Glutamatergic neuron (in vitro differentiated cells): ENCODE measurements at places on chromosomes 3 and 15.

- DNase-seq, result no peak
These were observed 297.1 kb downstream of the SATB1 start for GRCh38 chr3:18127859-18128681.

DNA sequence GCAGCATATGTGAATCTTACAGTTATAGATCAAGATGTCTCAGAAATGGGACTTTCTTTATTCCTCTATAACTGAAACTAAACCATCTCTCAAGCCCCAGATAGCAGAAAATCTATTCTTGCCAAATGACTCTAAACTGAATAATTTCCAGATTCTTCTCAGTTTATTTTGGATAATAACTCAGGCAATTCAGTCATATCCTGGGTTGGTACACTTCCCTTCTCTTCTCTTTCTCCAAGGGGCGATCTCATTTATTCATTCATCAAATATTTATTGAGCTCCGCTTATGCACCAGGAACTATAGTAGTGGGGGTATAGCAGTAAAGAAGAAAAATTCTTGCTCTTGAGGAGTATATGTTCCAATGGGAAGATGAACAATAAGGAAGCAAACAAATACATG lies 13.5 kb upstream of the PCOLCE2 start:
- DNase-seq, result no peak

DNA sequence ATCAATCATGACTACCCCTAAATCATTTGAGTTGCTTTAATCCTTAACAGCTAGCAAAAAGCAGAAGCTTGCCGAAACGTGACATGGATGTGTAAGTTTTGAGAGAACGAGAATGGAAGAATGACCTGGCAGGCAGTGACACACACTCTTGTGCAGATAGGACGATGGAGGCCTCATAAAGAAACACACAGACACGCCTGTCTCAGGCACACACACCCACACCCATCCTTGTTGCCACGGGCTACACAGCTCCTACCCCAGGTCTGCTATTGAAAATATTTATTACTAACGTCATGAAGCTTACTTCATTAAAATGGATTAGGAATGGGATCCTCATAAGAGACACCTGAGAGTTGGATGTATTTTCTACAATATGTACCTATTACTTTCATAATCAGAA lies 8.5 kb downstream of the MYO5C start:
- DNase-seq, result no peak

DNA sequence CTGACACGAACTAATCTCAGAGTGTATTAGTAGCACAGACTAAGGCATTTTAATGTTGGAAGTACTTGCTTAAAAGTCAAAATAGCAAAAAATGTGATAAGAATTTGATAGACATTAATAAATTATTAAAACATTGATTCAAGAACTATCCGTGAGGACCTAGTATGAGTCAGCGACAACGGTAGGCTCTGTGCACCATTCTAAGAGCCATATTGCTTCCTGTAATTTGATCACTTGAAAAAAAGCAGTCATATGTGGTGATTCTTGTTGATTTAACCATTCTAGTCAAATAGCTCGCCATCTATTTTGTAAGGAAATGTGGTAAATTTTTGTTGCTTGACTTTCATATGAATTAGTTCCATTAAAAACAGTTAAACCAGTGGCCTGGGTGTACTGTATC lies 534.9 kb upstream of the ARRDC4 start:
- DNase-seq, result no peak

DNA sequence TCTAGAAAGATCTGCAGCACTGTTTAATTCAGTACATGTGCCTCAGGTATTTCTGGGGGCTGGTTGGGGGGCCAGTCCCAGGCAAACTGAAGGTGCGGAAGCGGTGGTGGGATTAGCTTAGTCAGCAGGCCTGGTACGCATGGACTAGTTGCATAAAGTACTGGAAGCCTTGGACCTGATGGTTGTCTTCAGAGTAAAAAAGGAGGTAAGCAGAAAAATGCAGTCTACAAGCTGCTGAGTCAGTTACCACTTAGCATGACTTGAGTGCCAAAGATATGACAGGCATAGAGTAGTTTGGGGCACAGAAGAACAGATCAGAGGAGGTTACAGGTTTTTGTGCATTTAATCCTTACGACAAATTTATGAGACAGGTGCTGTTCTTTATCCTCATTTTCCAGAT lies 19.9 kb upstream of the GOLGA8J start:
- no peak for DNase-seq

DNA sequence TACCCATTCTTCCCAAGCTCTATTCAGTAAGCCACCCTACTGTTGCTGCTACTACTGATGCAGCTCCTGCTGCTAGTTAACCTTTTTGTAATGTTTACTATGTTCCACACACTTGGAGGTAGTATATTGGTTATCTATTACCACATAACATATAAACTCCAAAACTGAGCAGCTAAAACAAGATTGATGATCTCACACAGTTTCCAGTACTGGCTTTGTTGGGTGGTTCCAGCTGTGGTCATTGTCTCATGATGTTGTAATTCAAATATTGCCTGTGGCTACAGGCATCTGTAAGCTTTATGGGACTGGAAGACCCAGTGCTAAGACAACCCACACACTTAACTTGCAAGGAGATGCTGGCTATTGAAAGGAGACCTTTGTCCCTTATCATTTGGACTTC lies 556.2 kb upstream of the SUCLG2 start:
- DNase-seq, result no peak

DNA sequence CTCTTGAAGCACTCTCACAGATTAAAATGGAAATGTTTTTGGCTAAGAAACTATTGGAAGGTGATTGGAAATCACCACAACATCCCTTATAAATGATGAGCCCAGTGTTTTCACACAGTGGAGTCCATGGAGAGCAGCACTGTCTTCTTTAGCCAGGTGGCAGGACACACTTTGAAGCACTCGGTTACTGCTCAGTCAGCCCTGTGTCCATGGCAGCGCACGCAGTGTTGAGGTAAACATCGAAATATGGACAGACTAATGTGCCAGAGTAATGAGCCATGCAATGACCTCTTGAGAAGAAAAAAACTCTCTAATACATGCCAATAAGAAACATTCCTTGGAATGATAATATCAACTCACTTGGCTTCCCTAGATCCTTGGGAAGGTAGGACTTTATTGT lies 66.6 kb downstream of the TGFBR2 start:
- DNase-seq, result no peak

DNA sequence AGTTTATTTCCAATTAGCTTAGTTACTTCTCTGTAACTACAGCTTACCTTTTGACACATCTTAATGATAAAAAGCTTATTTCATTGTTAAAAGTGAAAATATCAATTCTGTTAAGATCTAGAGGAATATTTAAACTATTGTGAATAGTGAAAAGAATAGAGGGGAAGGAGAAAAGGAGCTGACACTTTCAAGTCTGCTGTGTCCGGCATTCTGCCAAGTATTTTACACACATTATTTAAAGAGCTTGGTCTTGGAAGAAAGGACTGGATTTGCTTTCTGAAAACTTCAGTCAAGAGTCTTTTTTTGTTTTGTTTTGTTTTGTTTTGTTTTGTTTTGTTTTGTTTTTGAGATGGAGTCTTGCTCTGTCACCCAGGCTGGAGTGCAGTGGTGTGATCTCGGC lies 34.8 kb downstream of the CCDC80 start:
- DNase-seq, result no peak

DNA sequence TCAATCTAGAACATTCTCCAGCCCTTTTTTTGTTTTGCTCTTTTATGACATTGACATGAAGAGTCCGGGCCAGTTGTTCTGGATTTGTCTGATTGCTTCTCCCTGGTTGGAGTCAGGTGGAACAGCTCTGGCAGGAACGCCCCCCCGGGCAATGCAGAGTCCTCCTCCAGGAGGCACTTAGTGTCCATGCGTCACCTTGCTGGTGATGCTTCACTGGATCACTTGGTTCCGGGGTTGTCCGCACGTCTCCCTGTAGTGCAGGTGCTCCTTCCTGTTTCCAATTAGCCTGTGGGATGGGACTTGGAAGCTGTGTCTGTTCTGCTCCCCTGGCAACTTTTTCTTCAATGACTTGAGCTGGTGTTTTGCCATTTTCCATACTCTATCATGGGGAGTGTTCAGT lies 9.8 kb downstream of the CSK start:
- no peak for DNase-seq

DNA sequence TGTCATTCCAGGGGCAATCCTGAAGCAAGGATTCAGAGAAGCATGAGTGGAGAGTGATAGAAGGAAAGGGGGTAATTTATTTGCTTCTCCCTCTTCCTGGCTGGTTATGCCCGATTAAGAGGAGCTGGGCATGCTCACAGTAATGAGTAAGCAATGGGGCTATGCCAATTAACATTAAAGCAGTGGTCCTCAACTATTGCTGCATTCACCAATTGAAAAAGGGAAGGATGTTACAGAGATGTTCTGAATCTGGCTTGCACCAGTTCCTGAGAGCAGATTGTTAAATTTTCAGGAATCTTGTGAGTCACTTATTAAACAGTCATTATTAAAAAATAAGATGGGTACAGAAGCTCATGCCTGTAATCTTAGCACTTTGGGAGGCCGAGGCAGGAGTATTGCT lies 85.9 kb upstream of the ZBTB20 start:
- DNase-seq, result no peak

DNA sequence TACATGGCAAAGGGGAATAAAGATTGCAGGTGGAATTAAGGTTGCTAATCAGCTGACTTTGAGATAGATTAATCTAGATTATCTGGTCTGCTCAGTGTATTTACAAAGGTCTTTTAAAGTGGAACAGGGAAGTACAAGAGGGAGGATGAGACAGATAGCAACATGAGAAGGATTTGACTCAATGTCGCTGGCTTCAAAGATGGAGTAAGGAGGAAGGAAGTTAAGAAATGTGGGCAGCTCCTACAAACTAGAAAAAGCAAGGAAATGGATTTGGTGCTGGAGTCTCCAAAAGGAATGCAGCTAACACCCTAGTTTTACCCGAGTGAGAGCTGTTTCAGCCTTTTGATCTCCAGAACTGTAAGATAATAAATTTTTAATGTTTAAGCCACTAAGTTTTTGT lies 180.7 kb upstream of the TTC14 start:
- no peak for DNase-seq
